ENCODE measurements at places on chromosomes 13 and 19.

- no peak for DNase-seq
Observed at GRCh38 chr13:107031716-107032115, 463.8 kb upstream of the ARGLU1 start.

GRCh38 chr19:1651568-1652291, 685 bp downstream of the TCF3 start:
- DNase-seq, result peak; percentile 44

GRCh38 chr19:46841458-46842083, 9.1 kb downstream of the AP2S1 start:
- DNase-seq, result peak; percentile 83

DNA sequence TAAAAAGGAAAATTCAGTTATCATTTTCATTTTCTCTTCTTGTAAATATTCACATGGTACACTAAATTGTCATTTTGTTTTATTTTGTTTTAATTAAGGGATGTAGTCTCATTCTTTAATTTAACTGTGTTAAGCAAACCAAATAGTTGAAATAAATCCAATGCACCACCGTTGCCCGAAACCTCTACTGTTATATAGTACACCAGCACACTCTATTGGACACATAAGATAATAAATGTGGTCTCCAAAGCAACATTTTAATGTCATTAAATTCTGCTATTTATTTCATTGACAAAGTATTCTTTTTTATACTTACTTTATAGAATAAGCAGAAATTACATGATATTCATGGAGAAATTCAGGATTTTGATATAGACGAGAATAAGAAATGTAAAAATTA, 156.4 kb upstream of the FREM2 start:
- DNase-seq, result peak; percentile 3

- no peak for DNase-seq
Observed at GRCh38 chr13:51118809-51119431, 7.8 kb upstream of the C13orf42 start.

DNA sequence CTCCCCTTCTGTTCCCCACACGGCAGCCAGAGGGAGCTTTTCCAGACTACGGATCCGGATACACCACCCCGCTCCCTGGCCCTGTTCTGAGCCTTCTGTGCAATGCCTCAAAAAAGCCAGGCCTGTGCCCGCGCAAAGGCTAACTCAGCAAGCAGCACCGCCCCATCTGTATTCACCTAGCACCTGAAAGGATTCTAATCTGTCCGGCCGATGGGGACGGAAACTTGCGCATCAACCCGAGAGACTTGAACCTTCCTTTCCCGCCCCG, 589 bp downstream of the ZBTB45 start:
- peak; percentile 78 for DNase-seq

DNA sequence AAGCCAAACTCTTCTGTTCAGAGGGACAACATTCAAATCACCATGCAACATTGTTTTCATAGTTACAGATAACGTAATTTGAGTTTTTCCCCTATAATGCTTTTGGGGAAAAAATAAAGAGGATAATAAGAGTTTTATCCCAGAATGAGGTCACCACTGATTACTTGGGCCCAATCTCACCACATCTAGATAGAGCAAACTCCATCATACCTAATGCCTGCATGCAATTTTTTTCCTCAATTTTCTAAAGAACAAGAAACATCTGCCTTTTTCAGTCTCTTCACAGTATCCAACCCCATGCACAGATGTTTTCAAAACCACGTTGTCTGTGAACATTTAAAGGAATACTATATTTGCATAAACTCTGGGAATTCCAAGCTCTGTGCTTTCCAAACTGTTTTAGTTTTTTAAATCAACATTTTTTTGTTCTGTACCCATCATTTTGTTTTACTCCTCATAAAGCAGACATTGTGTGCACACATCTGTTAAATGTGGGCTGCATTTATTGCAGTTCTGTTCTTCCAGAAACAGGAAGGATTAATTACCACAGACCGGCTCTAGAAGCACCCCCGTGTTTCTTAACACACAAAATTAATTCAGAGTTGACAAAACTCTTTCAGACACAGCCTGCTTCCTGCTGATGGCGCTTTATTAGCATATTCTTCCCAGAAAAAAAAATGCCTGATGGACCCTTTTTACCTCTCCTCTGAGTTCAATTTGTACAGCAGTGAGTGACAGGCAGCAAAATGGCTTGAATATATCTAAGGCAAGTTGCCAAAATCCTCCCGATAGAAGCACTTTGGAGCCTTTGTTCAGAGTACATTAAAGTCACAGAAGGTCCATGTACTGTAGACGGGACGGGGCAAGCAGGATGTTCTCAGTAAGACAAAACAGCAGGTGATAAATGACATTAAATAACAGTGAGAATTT, 1171.9 kb downstream of the EFNB2 start:
- DNase-seq, result peak; percentile 4

GRCh38 chr13:95239283-95239682, 62.0 kb downstream of the ABCC4 start:
- peak; percentile 65 for DNase-seq

- no peak for DNase-seq
Observed at GRCh38 chr19:55986487-55986886, at the start of gene NLRP5. Gene NLRP5, plus strand, starts transcription at chr19:55986775.

GRCh38 chr19:51531349-51532315, at the start of gene SIGLEC6:
Gene SIGLEC6, minus strand, starts transcription at chr19:51531670. Its CDS starts 22 bp downstream, at chr19:51531648.
- DNase-seq, result peak; percentile 78

- no peak for DNase-seq
Observed at GRCh38 chr13:52811841-52812240, 36.6 kb downstream of the PCDH8 start.

DNA sequence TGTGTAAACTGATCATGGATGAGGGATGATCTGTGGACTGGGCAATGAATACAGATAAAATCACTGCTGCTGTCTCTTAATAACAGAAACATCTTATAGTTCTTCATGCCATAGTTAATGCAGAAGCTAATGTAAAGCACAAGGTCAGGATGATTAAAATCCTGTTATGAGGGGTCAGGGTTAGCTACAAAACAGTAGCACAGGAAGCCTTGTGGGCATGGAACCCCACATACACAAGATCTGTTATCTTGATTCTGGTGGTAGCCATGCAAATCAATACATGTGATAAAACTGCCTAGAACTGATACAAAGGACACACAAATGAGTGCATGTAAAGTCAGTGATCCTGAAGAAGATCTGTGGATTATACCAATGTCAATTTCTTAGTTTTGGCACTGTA, 96.4 kb downstream of the KLF12 start:
- no peak for DNase-seq

GRCh38 chr19:17817668-17818363, 3.5 kb downstream of the INSL3 start:
- no peak for DNase-seq

GRCh38 chr19:47470447-47471195, 1.1 kb downstream of the SLC8A2 start:
- DNase-seq, result no peak

DNA sequence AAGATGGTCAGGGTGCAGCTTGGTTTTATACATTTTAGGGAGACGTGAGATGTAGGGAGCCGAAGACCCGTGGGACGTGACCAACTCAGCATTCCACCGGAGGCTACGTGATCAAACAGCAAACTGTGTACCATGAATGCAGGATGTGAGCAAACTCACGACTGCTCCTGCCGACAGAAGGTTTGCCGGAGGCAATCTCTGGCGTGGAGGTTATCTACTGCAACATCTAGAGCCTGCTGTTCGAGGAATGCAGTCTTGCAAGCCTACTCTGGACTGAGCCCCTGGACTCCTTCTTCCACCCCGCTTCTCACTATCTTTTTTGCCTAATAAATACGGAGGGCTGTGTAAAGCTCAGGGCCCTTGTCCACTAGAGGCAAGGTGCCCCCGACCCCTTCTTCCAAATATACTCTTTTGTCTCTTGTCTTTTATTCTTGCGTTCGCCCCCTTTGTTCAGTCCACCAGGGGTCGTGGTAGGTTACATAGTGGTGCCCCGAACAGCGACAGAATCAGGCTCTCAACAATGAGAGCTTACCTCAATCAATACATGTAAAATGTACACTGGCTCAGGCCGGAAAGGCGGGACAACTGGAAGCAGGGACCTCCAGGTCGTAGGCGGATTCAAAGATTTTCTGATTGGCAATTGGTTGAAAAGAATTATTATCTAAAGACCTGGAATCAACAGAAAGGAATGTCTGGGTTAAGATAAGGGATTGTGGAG, 8.9 kb upstream of the OR1I1 start:
- no peak for DNase-seq

Data from hematopoietic multipotent progenitor cell treated with erythropoietin and hydrocortisone succinate and interleukin-3 and kit ligand, for 8 days (in vitro differentiated cells).